Activated naive CD4-positive, alpha-beta T cell treated with Interleukin-2 at 50 U/mL for 16 hours (primary cell): ENCODE measurements at places on chromosomes 7 and 10.

- DNase-seq = peak; percentile 37
Observed at GRCh38 chr7:56105508-56105907, 768 bp downstream of the CHCHD2 start.

GRCh38 chr7:95155965-95156364, 168.4 kb downstream of the PON1 start:
- no peak for DNase-seq

GRCh38 chr7:50178166-50178565, 85.1 kb upstream of the ZPBP start:
- no peak for DNase-seq

DNA sequence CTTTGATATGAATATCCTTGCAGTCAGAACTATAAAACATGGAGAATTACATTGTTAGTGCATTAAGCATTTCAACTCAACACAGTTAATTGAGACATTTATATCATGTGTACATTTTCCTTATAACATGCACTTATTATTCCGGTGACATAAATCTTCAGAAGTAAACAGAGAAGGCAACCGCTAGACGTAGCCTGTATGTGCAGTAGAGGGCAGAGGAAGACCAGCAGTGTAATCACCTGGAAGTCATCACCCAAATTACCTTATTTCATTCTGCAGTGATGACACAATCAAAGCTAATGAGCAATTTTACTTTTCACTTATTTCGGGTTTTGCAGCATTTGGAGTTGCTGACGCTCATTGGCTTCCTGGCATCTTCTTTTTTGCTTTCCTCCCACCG, 394.6 kb downstream of the SDK1 start:
- DNase-seq = no peak
